ENCODE measurements at places on chromosomes 12 and 14. TPM values are rescaled to one million over a fixed set of nuclear protein-coding genes. Genes with fewer than 3 reads are reported as not detected.

The C14orf132 gene
- 16.1 TPM for total RNA-seq

The SLC25A47 gene
- not detected for total RNA-seq

The P2RX7 gene
- 0.89 TPM for total RNA-seq

The PGF gene
- 0.60 TPM for total RNA-seq

The CD4 gene
- total RNA-seq, result 1.5 TPM

The AQP2 gene
- not detected for total RNA-seq

The SIX1 gene
- total RNA-seq, result 0.05 TPM

The CCDC175 gene
- total RNA-seq, result not detected

The MMP19 gene
- 7.4 TPM for total RNA-seq

The WSCD2 gene
- total RNA-seq, result not detected

The TBC1D30 gene
- total RNA-seq, result 0.42 TPM

The EIF5 gene
- total RNA-seq, result 181 TPM

The RNF212B gene
- not detected for total RNA-seq

The FAM90A1 gene
- 0.09 TPM for total RNA-seq

The SMIM41 gene
- total RNA-seq, result 0.23 TPM

The ANKRD9 gene
- total RNA-seq, result 25.1 TPM

The MUCL1 gene
- not detected for total RNA-seq

The SPTLC2 gene
- total RNA-seq, result 39.8 TPM

The SLC7A8 gene
- 0.89 TPM for total RNA-seq

The FAR2 gene
- 0.89 TPM for total RNA-seq

The TEAD4 gene
- 6.8 TPM for total RNA-seq

The DDX47 gene
- 81.6 TPM for total RNA-seq

The KERA gene
- total RNA-seq, result not detected

The ANKS1B gene
- total RNA-seq, result 0.30 TPM

The LRIG3 gene
- total RNA-seq, result 41.0 TPM

The JAG2 gene
- 1.5 TPM for total RNA-seq

The SLCO1B1 gene
- total RNA-seq, result not detected

The CHGA gene
- not detected for total RNA-seq

The BCL2L2 gene
- 24.9 TPM for total RNA-seq

The AKAP5 gene
- 3.6 TPM for total RNA-seq

The CPNE6 gene
- total RNA-seq, result not detected

The CIROP gene
- not detected for total RNA-seq

The RAD51AP1 gene
- total RNA-seq, result 1.8 TPM

The TSHR gene
- not detected for total RNA-seq

The RNASE4 gene
- 23.4 TPM for total RNA-seq

The TAS2R20 gene
- total RNA-seq, result 6.6 TPM

The KRT81 gene
- total RNA-seq, result not detected

The NUAK1 gene
- total RNA-seq, result 75.8 TPM

The BTBD6 gene
- 61.2 TPM for total RNA-seq

The TAS2R9 gene
- 0.30 TPM for total RNA-seq

The MSI1 gene
- not detected for total RNA-seq

The ZDHHC22 gene
- total RNA-seq, result not detected

The OR6C2 gene
- total RNA-seq, result not detected

The CLEC4A gene
- total RNA-seq, result 0.18 TPM

The IL31 gene
- total RNA-seq, result not detected

The DGLUCY gene
- total RNA-seq, result 31.3 TPM

The SLC6A15 gene
- 5.6 TPM for total RNA-seq

The FERMT2 gene
- 143 TPM for total RNA-seq

The RBP5 gene
- total RNA-seq, result not detected

The ACSM4 gene
- not detected for total RNA-seq

The FGD4 gene
- 0.59 TPM for total RNA-seq

The WIF1 gene
- total RNA-seq, result not detected

The LAG3 gene
- total RNA-seq, result not detected

Data from smooth muscle cell of the umbilical artery (primary cell).